ENCODE measurements at places on chromosomes 2 and 18.

GRCh38 chr2:53813151-53813550 is 26.3 kb downstream of the ERLEC1 start:
- no peak for DNase-seq

- peak; percentile 15 for DNase-seq
Measured at GRCh38 chr18:58863539-58864145, 1.0 kb upstream of the ZNF532 start.

DNA sequence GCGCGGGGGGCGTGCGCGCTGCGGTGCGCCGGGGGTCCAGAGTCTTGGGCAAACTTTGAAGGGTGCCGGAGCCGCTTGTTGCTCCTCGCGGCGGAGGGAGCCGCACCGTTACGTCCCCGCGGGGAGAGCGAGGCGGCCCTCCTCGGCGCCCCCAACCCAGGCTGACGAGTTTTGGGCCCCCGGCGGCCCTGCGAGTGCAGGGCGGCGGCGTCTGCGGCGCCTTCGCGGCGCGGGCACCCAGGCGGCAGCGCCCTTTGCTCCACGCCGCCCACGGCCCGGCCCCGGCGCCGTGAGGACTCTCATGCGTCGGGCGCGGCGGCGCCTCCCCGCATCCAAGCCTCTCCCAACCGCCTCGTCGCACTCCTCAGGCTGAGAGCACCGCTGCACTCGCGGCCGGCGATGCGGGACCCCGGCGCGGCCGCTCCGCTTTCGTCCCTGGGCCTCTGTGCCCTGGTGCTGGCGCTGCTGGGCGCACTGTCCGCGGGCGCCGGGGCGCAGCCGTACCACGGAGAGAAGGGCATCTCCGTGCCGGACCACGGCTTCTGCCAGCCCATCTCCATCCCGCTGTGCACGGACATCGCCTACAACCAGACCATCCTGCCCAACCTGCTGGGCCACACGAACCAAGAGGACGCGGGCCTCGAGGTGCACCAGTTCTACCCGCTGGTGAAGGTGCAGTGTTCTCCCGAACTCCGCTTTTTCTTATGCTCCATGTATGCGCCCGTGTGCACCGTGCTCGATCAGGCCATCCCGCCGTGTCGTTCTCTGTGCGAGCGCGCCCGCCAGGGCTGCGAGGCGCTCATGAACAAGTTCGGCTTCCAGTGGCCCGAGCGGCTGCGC is 814 bp downstream of the FZD7 start:
- DNase-seq: peak; percentile 15

DNA sequence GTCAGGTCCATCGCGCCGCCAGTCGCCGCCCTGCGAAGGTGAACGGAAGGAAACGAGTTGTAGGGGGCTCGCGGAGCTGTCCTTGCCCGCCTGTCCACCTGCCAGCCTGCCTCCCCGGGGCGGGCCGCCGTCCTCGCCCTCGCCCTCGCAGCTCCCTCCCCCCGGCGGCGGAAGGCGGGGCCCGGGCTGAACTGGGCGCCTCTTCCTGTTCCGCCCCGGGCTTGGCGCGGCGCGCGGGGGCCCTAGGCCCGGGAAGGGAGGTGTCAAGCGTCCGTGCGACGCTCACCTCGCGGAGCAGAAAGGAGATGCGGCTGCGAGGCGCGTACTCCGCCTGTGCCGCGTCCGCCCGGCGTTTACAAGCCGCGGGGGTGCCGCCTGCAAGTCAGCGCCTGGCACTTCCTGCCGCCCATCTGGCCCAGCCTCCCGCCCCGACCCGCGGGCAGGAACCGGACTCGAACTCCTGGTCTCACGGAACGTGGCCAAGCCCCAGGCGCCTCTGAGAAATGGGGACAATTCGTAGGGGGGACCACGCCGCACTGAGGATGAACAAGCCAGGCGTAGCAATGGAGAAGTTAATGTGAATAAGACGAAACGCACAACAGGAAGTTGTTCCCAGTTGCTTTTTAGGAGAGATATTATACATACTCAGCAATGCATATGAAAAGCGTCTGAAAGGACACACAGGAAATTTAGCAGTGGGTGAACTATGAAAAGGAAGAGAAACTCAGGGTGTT is at the start of gene CNPPD1:
CNPPD1 (minus strand) TSS at position 108 of the 734 bp plus-strand sequence; CDS start at position 11, 97 bp downstream.
- peak; percentile 93 for DNase-seq

DNA sequence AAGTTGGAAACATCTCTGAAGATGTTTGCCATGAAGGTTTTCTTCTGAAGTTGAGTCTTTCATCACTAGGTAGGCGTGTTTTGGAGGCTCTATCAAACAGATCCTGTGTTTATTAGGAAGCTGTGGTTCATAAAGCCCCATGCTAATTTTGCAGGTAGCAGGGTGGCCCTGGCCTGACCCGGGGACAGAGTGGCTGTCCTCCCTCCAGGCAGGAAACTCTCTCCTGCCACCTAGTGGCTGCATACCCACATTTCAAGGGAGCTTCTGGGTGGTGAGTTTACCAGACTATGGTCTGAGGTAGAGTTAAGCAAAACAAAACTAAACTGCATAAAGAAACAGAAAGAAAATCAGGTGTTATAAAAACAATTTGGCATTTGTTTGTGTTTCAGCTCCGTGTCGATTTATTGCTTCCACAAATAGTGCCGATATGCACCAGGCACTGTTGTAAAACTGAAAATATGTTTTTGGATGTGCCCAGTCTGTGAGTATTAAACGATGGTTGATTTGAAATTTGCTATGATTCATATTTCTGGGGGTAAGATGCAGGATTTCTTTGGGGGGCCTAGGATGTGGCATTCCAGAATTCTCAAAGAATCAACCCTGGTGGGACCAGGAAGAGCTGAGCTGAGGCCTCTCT is 26.0 kb upstream of the IL37 start:
- peak; percentile 82 for DNase-seq

DNA sequence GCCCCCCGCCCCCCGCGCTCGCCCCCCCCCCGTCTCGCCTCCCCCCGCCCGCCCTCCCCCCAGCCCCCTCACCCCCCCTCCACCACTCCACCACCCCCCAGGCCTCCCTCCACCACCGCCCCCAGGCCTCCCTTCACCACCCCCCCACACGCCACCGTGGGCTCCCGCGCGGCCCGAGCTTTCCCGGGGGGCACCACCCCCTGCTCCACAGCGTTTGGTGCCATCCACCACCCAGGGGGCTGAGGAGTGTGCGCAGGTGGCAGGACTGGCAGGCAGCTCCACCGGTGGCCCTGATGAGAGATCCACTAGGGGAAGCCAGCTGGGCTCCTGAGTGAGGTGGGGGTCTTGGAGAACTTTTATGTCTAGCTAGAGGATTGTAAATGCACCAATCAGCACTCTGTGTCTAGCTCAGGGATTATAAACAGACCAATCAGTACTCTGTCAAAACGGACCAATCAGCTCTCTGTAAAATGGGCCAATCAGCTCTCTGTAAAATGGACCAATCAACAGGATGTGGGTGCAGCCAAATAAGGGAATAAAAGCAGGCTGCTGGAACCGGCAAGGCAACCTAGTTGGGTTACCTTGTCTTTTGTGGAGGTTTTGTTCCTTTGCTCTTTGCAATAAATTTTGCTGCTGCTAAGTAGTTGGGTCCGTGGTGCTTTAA is 43.0 kb upstream of the ITSN2 start:
- DNase-seq: no peak

- no peak for DNase-seq
Measured at GRCh38 chr18:80200932-80201672, 46.2 kb downstream of the PARD6G start.

- peak; percentile 69 for DNase-seq
Measured at GRCh38 chr2:38462121-38462661, 85.1 kb upstream of the ATL2 start.

- DNase-seq: no peak
Measured at GRCh38 chr2:219737270-219737691, 109.9 kb downstream of the SLC4A3 start.

DNA sequence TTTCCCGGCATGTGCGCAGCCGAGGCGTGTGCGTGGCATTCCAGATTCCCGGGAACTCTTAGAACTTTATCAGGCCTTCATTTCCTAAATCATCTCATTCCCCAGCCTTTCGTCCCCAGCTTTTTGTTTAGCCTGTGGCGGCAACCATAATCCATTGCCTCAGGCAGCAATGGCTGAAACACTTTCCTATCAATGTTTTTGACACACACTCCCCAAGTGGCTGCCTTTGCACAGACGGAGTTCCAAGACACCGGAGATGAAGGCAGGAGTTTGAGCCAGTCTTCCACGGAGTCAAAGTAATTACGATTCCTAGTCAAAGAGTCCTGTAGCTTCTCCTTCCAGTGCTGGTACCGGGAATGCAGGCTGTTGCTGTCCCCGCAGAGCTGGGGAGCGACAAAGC is 64.8 kb downstream of the KCNG2 start:
- no peak for DNase-seq

DNA sequence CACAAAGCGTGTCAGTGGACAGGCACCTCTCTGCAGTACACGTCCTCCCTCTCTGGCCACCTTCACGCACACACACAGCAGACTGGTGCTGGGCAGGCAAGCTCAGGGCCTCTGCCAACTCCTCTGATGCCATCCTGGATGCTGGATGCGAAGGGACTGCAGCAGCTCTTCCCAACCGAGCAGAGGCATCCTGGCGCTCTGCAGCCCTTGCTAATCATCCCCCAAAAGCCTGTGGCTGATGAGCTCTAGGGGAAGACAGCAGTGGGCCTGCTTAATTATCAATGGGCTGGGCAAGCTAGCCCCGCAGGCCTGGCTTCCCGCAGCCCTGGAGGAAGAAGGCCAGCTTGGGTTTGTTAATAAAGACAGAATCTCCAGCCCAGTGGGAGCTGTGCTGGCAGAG is 71.3 kb upstream of the TEX51 start:
- no peak for DNase-seq

GRCh38 chr2:72864500-72864899 is 22.7 kb upstream of the SPR start:
- peak; percentile 83 for DNase-seq

DNA sequence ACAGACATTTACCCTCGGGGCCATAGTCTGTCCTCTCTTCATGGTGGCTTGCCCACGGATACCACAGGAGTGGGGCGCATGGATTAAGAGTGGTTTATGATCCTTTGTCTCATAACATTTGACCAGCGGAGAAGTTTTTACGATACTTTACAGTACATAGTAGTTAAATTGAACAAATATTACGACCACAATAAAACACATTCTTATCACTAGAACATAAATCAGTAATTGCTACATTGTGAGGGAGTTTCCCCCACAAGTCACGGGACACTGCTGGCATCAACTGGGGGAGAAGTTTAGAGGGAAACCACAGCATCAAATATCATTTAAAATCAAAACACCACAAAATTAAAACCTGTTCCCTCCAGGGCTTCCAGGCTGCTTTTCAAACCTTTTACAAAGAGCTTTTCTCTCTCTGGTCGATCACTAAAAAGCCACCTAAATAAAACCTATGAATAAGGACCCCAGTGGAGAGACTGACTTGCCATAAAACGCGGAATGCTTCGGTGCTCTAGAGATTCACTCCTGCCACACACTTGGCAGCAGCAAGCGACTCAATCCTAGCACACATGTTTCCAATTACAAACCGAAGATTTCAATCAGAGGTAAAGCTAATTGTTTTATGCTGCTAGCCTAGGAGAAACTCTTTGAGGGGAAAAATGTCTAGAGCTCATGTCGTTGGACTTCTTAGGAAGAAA is 173.7 kb upstream of the HNRNPA3 start:
- DNase-seq: no peak

- no peak for DNase-seq
Measured at GRCh38 chr2:8606649-8607550, 75.0 kb upstream of the ID2 start.

- DNase-seq: no peak
Measured at GRCh38 chr2:80112790-80113189, 191.8 kb downstream of the LRRTM1 start.

DNA sequence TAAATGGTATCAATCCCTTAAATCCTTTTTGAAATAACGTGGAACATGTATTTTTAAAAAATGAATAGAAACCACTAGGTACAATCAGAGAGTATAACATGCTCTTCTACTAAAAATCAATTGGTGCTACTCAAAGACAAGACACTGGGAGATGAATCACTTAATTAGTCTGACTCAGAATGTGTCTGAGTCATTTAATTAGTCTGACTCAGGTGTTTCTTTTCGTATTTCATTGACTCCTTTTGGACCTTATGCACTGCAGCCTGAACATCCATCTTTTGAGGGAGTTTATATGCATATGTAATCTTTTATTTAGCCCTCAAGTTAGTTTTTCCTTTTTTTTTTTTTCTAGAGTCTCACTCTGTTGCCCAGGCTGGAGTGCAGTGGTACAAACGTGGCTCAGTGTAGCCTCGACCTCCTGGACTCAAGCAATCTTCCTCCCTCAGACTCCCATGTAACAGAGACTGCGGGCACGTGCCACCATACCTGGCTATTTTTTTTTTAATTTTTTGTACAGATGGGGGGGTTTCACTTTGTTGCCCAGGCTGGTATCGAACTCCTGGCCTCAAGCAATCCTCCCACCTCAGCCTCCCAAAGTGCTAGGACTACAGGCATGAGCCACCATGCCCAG is 26.5 kb downstream of the PPP4R3B start:
- peak; percentile 81 for DNase-seq

GRCh38 chr2:176669398-176670174 is 400.3 kb downstream of the MTX2 start:
- DNase-seq: no peak
